ENCODE measurements at places on chromosomes 13 and 19.

DNA sequence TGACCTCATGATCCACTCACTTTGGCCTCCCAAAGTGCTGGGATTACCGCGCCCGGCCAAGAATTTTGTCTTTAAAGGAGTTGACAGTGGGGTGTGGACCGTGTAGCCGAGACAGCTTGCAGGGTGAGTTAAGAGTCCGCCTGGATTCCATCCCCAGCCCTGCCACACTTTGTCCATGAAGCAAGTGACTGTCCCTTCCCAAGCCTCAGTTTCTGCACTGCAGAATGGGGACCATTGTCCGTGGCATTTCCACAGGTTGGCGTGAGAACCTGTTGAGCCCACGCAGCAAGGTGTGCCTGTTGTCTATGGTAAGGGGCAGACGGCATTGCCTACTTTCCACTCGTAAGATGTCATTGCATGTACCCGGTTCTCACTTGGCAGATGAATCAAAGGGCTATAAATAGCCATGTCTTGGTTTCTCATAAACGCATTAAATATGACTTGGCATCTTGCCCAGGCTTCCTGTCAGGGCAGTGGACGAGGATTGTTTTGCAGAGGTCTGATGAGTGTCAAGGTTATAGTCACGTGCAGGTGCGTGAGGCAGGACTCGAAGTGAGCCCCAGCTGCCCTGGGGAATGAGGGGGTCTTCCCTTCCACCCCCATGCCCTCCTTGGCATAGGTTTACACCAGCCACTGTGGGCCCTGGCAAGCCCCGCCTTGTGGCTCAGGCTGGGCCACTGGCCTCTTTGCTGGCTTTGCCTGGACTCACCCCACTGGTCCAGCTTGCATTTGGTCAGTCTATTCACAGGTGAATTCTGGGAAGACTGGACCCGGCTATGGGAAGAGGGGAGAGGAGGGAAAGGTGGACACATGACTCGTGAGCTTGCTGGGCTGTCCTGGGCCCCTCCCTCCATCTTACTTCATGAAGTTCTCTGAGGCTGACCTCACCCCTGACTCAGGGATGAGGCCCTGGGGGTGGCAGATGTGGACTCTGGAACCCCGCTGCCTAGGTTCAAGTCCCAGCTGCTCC, 14.6 kb downstream of the FAM187B start:
- DNase-seq: peak; percentile 42

- DNase-seq: no peak
Observed at GRCh38 chr19:13859361-13859880, 17.5 kb upstream of the NANOS3 start.

GRCh38 chr13:94988654-94989053, 276.3 kb upstream of the SOX21 start:
- DNase-seq: no peak

- DNase-seq: no peak
Observed at GRCh38 chr19:31002518-31003244, 346.6 kb downstream of the TSHZ3 start.

DNA sequence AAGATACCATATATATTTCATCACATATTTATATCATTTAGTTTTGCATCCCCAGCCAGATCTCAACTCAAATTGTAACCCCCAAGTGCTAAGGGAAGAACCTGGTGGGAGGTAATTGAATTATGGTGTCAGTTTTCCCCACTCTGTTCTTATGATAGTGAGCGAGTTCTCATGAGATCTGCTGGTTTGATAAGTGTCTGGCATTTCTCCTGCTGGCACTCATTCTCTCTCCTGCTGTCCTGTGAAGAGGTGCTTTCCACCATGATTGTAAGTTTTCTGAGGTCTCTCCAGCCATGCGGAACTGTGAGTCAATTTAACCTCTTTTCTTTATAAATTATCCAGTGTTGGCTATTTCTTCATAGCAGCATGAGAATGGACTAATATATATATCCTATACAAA, 462.5 kb upstream of the SLITRK5 start:
- DNase-seq: no peak

DNA sequence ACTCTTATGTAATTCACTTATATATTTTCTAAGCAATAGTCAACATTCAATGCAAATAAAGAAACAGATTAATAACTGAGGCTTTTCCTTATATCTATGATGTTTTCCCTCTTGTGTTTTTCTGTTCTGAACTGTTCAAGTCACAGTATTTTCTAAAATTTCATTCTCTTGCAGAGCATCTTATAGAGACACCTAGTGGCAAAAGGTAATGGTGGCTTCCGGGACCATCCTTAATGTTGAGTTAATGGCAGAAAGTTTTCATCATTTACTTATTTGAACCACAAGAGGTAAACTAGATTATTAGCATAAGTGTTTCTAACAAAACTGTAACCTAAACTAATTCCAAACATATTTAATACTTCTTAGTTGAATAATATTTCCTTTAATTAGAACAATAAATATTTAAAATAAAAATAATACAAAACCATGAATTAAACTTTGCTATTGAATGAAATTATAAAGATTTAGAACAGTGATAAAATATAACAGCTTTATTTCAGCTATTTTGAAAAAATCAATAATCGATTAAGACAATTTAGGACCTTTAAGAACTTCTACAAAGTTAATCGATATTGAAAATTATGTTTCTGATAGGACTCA, 1.7 kb upstream of the SLITRK5 start:
- DNase-seq: no peak

DNA sequence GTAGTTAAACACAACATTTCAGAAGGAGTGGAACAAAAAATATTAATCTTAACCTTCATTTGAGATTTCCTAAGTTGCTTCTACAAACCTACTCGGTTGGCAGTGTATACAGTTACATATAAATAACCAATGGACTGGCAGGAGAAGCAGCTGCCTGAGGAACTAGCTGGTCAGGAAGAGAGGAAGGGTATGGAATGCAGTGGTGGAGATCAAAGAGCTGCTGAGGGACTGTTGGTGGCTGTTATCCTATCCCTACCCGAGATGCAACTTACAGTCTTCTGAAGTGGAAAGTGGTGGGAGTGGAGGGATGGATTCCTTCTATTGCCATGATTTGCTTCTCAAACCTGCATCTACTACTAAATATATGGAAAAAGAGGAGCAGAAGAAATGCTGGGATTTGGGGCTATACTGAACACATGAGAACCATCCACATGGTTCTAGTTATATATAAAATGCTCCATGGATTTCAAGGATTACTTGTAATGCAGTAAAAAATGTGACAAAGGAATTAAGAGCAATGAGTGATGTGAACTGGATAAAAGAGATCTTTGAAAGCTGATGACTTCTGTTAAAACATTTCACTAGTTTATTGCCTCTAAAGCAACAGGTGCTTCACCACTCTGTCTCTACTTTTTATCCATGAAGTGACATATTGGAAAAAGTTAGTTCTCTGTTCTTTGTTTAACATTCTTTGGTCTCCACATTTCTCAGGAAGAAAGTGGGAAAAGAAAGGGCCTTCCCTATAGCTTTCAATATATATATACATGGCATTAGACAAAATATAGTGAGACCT, 29.9 kb downstream of the MICU2 start:
- DNase-seq: no peak

GRCh38 chr13:33014291-33014690, 1.9 kb upstream of the KL start:
- DNase-seq: no peak

GRCh38 chr13:44796597-44797490, 192.4 kb downstream of the NUFIP1 start:
- no peak for DNase-seq

GRCh38 chr19:38229585-38230073, 5.6 kb upstream of the DPF1 start:
- no peak for DNase-seq

DNA sequence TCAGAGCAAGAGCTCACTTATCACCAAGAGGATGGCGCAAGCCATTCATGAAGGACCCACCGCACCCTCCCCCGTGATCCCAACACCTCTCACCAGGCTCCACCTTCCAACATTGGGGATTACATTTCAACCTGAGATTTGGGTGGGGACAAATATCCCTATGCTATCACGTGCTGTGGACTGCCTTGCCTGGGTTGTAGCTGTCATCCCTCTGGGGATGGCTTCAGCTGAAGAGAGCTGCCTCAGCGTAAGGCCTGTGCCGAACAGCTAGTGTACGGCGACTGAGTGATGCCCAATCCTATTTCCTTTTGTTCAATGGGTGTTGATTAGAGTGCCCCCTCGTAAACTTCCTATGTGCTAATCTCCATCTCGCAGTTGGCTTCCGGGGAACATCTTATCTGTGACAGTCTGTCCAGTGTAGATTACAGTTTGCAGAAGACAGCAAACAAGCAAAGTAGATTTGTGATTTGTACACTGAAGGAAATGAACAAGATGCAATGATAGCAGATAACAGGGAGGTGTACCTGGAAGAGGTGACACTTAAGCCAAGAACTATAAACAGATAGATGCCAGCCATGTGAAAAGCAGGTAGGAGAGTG, 11.8 kb upstream of the RCBTB1 start:
- no peak for DNase-seq

GRCh38 chr19:3710265-3710812, 2.2 kb downstream of the TJP3 start:
- no peak for DNase-seq

DNA sequence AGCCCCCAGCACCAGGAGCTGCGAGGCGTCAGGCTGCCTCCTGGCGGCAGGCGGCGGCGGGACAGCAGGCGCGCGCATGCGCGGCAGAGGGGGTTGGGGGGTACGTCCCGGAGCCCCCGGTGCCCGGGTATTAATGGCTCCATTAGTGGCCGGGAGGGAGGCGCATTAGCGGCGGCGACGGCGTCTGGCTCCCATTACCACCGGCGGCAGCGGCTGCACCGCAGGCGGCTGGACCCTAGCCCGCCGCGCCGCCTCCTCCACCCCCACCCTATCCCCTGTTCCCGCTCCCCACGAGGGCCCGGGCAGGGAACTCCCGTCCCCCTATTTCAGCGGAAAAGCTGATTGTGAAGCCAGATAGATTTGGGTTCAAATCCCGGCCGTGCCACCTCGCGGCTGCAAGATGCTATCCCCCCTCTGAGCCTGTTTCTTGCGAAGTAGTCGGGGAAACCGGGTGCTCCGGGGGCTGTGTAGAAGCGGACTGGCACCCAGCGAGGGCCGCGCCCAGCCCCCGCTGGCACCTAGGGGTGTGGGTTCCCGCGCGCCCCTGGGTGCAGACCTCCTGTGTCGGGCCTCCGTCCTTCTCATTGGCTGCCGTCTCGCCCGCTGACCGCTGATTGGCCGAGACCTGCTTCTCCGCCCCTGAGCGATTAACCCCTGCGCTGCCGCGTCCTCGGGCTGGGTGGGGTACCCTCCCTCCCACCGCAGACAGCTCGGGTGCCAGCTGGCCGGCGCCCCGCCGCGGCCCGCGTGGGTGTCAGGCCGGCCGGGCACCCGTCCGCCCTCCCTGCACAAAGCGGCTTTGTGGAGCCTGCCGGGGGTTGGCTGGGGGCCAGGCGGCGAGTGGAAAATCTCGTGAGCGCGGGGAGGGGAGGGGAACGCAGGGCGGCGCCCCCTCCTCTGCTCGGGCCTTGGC, 11.1 kb downstream of the CIC start:
- DNase-seq: peak; percentile 63

DNA sequence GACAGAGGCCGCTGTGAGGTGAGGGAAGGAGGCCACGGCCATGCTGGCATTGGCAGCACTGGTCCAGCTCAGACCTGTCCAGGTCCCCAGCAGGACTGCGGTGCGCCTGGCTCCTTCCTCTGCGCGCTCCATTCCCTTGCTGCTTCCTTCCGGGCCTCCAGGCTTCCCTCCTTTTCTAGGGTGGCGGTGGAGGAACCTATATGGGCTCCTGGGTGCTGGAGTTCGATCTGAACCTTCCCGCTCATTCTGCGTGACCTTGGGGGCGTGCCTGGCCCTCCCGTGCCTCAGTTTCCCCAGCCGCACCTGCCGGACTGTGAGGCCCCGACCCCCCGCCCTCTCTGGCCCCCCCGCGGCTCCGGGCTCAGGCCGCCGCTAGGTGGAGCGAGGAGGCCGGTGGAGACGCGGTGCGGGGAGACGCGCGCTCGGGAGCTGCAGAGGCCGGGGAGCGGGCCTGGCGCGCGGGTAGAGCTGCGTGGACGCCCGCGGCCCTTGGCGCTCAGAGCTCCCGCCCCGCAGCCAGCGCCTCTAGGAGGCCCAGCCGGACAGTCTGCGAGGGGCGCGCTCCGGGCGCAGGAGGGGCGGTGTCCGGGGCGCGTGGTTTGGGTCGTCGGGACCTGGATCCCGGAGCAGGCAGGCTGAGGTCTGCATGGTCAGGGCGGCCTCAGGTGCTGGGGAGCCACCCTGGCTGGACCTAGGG, 29.9 kb downstream of the EFNA2 start:
- no peak for DNase-seq

GRCh38 chr13:77595166-77595810, 59.8 kb downstream of the SCEL start:
- DNase-seq: no peak

DNA sequence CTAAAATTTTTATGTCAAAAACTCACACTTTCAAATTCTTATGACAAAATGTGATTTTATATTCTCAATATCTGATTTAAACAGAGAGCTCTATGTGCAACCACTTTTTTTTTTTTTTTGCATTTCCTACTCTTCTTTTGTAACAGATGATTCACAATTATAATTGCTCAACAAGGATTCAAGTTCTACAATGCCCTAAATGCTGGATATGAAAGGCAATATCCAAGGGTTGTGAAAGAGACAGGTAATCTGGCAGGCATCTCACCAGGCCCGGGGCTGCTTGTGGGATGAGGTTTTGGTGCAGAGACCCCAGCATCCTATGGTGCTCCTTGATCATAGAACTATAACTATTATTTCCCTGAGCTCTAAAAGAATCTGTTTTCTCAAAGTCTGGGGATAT, 363.6 kb upstream of the NBEA start:
- no peak for DNase-seq

- DNase-seq: no peak
Observed at GRCh38 chr13:78841358-78841963, 182.5 kb upstream of the OBI1 start.

DNA sequence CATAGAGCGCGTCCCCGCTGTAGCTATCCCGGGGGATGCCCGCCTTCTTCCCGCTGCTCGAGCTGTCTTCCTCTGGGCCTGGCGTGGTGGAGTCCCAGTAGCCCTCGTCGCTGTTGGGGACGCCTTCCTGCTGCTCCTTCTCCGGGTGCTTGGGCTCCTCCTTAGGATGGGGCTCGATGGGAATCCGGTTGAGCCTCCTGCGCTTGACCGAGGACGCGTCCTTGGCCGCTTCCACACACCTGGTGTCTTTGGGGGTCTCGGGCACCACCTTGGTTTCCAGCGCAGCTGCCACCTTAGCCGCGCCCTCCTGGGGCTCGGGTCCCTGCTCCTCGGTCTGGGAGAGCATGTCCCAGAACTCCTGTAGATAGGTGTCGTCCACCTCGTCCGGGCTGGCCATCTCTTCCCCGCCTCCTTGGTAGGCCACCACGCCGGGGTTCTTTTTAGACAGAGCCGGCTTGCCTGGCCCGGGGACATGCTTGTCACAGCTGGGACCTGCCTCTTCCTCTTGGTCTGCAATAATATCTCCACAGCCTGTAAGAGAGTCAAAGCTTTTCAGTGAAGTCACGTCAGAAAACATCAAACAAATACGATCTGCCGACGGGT, 2.0 kb downstream of the AMER2 start:
- DNase-seq: no peak

GRCh38 chr19:17929056-17929455, 3.8 kb upstream of the CCDC124 start:
- no peak for DNase-seq
